H9 (cell line): ENCODE measurements at places on chromosomes 3 and 15. TPM values are rescaled to one million over a fixed set of nuclear protein-coding genes. Genes with fewer than 3 reads are reported as not detected.

DNA sequence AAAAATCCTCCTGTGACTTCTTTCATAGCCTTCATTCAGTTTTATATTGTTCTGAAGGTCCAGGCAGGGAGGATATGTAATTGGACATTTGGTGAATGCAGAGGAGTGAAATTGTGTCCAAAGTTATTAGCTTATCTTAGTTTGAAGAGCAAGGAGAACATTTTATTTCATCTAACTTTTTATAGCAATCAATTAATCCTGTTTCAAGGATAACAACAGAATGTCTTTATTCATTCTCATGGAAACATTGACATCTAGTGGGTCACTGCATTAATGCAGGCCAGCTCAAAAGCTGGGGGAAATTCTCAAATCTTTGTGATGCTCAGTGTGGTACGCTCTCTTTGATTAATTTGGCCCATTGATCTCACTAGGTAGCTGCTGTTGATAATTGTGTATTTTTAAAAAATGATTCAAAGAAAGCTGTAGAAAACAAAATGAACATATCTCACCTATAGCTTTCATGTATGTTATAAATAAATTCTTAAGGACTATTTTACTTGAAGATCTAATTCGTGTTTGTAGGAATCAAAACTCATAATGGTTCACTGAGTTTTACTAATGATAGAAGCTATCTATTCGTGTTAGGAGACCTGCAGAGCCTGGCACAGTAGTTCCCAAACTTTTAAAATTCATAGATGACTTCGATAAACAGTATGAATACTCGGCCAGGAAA lies 150.8 kb upstream of the KCNMB2 start:
- H3K27ac ChIP-seq: no peak overlapping the region
- no peaks in the 10 kb centered on the region for H3K36me3 ChIP-seq
- peaks cover 2% of the 10 kb centered on the region; the same call in 1 of the 2 replicates for H3K4me1 ChIP-seq

The ACSBG1 gene
- 2.2 and 3.2 TPM in 2 replicates for total RNA-seq

The HTR3E gene
- total RNA-seq: not detected in 2 replicates

DNA sequence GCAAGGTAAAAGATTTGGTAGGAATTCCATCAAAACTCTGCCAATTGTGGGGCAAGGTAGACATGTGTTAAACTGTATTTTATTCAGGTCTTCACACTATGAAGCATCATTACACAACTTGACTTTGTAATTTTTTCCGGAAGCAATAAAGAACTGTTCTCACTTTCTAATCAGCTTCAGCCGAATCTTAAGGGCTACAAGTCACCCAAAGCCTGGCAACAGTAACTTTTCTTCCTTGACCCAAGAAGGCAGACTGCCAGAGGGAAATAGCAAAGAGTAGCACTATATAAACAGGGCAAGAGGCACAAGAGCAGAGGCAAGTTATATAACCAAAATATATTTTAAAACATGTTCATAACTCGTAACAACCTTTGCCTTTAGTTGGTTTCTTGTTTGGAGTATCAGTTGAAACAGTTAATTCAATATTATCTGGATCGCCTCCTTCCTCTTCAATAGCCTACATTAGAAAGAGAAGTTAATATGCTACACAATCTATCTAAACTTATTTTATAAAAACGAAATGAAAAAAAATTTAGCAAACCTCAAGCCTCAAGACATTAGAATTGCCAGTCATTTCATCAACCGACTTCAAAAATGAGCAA lies 1.4 kb downstream of the SLTM start:
- peak overlapping the region; percentile 99 for H3K4me3 ChIP-seq
- H3K27ac ChIP-seq: no peak overlapping the region
- no peaks in the 10 kb centered on the region for H3K27me3 ChIP-seq
- peaks cover 14% of the 10 kb centered on the region for H3K36me3 ChIP-seq

- no peak overlapping the region for H3K27ac ChIP-seq
- no peak for DNase-seq
- no peaks in the 10 kb centered on the region for H3K27me3 ChIP-seq
- H3K36me3 ChIP-seq: no peaks in the 10 kb centered on the region
Observed at GRCh38 chr3:182490596-182491491, 302.5 kb upstream of the ATP11B start.

DNA sequence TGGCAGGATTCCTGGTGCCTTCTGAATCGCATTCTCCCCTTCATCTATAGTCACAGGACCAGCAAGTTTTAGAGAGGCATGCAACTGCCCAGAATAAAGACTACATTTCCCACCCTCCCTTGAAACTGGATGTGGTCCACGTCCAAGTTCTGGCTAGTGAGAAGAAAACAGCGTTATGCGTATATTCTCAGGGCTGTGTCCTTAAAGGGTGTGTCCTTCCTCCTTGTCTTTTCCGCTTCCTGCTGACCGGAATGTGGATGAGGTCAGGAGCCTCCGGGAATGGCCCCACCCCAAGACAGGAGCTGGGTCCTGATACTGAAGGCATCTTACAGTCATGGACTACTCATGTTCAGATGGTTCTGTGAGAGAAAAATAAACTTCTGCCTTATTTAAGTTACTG lies 20.2 kb downstream of the CHST2 start:
- H3K4me3 ChIP-seq: no peak overlapping the region
- H3K27ac ChIP-seq: no peak overlapping the region
- DNase-seq: no peak
- H3K27me3 ChIP-seq: no peaks in the 10 kb centered on the region

DNA sequence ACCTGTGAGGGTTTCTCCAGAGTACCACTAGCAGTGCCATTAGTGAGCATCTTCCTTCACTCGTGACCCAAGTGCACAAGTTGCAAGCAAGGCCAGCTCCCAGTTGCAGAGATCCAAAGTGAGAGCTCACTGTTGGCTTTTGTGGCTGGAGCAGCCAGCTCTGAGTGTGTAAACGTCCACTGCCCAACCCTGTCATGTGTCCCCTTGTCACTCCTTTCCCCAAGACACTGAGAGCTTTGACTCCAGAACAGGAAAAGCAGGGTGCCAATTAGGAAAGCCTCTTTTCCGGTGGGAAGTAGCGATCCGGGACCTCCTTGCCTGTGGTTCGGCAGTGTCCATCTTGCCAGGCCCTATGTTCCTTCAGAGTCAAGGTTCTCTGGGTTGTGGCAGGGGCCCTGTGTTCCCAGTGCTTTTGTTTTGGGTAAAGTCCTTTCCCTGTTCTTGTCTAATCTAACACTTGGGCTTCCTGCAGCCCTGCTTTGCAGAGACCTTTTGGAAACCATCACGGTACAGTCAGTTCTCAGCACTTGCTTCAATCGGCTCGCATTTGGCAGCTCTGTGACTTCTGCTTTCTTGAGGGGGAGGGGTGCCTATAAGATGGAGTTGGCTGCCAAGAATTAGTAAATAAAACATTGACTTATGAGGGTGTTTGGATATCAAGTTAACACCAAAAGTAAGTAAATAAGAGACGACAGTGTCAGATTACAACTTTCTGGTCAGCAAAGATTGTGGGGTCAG lies 90.5 kb downstream of the DNASE1L3 start:
- H3K4me3 ChIP-seq: no peak overlapping the region
- peaks cover 50% of the 10 kb centered on the region for H3K36me3 ChIP-seq
- DNase-seq: no peak
- no peak overlapping the region for H3K27ac ChIP-seq

- H3K4me1 ChIP-seq: no peaks in the 10 kb centered on the region
- no peak for DNase-seq
- H3K4me3 ChIP-seq: no peak overlapping the region
- H3K27me3 ChIP-seq: no peaks in the 10 kb centered on the region
Observed at GRCh38 chr3:176767385-176767784, 429.9 kb downstream of the TBL1XR1 start.

The NEK11 gene
- total RNA-seq: 1.3 and 2.5 TPM in 2 replicates

The ZNF148 gene
- total RNA-seq: 21.6 and 24.8 TPM in 2 replicates

GRCh38 chr15:89740137-89740536 lies 10.9 kb downstream of the MESP1 start:
- H3K27me3 ChIP-seq: no peaks in the 10 kb centered on the region
- no peak overlapping the region for H3K27ac ChIP-seq
- no peak overlapping the region for H3K4me3 ChIP-seq
- H3K4me1 ChIP-seq: no peaks in the 10 kb centered on the region
- H3K36me3 ChIP-seq: no peaks in the 10 kb centered on the region
- peak; percentile 85 for DNase-seq

DNA sequence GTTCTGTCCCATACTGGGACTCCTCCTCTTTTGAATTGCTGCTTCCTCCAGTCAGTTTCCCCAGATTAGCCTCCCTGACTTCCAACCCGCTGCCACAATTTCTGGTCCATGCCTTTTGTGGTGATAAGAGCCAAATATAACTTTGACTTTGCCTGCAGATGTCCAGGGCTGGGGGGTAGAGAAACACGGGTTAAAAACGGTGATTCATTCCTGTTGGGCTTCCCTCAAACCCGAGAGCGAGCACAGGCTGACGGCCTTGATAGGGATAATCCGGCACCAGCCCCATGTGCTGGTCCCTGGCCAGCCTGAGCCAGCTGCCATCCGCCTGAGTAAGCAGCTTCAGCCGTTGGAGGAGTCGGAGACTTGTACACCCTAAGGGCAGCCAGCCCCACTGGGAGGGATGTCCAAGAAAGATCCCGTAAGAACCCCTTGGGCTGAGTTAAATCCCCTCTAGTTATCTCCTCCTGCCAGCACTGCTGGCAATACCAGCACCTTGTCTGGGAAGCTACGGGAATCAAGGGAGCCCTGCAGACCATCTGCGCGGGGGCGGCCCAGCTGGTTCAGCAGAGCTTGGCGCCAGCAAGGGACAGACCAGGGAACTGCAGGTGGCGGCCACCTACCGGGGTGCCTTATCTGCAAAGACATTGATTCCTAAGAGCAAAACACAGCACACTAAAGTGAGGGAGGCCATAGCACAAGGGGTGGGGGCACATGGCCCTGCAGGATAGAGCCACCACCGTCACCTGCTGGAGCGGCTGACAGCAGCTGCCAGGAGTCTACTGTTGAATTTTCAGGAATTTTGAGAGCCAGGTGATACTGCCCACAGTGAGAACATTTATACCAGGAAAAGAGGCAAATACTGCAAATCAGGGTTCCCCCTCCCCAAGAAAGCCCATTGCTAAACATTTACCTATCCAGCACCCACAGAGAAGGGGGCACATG lies 18.1 kb downstream of the CSPG4 start:
- H3K27me3 ChIP-seq: no peaks in the 10 kb centered on the region
- H3K27ac ChIP-seq: no peak overlapping the region
- H3K4me1 ChIP-seq: peaks cover 7% of the 10 kb centered on the region; the same call in 1 of the 2 replicates
- no peaks in the 10 kb centered on the region for H3K36me3 ChIP-seq

The IQSEC1 gene
- 17.8 and 19.1 TPM in 2 replicates for total RNA-seq

- no peak overlapping the region for H3K4me3 ChIP-seq
- H3K27ac ChIP-seq: no peak overlapping the region
- no peaks in the 10 kb centered on the region for H3K36me3 ChIP-seq
- no peaks in the 10 kb centered on the region for H3K27me3 ChIP-seq
Observed at GRCh38 chr3:4664412-4664811, 171.3 kb downstream of the ITPR1 start.

GRCh38 chr3:177463863-177464262 lies 266.6 kb upstream of the TBL1XR1 start:
- H3K27ac ChIP-seq: no peak overlapping the region
- H3K4me1 ChIP-seq: peaks cover 2% of the 10 kb centered on the region; the same call in 1 of the 2 replicates
- H3K4me3 ChIP-seq: no peak overlapping the region
- no peak for DNase-seq

- H3K27ac ChIP-seq: no peak overlapping the region
- no peaks in the 10 kb centered on the region for H3K27me3 ChIP-seq
- peaks cover 6% of the 10 kb centered on the region; the same call in 1 of the 2 replicates for H3K4me1 ChIP-seq
- no peaks in the 10 kb centered on the region for H3K36me3 ChIP-seq
- H3K4me3 ChIP-seq: no peak overlapping the region
Observed at GRCh38 chr15:80202016-80202315, 49.2 kb downstream of the FAH start.

DNA sequence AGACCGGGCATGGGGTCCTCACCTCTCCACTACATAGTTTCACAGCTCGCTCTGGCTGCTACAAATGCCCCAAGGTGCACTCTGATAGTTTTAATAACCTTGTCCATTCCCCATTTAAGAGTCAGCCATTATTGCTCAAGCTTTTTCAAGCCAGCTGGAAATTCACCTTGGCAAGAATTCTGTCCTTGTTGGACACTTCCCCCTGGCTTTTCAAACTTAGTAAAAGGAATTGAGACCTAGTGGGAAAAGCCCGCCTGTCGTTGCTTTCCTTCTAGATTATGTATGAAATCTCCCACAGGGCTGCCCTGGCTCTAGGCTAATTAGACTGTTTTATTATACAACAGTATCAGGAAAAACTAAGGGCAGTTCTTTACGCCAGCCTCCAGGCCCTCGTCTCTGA lies 293.7 kb upstream of the GADL1 start:
- no peaks in the 10 kb centered on the region for H3K27me3 ChIP-seq
- DNase-seq: no peak
- no peak overlapping the region for H3K27ac ChIP-seq
- no peak overlapping the region for H3K4me3 ChIP-seq
- no peaks in the 10 kb centered on the region; the same call in 1 of the 2 replicates for H3K4me1 ChIP-seq
